KBM-7 (cell line): ENCODE measurements at places on chromosomes 5 and 9.

GRCh38 chr5:143229896-143230675 is 173.4 kb downstream of the NR3C1 start:
- peak; percentile 39 for DNase-seq

DNA sequence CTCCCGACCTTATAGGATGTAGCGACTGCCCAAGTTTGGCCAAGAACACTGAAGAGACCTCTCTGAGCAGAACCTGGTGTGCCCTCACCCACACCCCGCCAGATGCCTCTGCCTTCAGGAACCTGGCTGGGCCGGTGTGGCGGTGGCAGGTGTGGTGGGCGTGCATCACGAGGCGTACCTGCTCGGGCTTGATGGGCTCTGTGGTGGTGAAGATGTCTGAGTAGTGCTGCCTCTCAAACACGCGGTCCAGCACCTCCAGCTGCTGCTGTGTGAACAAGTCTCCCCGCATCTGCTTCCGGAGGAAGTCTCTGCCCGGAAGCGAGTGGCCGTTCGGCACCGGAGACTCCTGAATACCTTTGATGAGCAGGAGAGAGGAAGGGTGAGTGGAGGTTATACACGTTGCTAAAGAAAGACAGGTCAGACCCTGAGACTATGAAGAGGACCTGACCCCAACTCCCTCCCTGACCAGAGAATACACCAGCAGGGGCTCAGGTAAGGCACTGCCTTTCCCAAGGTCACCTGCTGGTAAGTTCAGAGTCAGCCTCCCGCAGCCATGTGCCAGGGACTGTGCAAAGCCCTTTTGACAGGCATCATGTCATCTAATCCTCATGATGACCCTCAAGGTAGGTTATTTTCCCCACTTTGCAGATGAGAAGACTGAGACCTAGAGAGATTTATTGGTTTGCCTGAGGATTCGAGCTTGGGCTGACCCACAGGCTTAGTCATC is 67.5 kb downstream of the PAX5 start:
- peak; percentile 51 for DNase-seq

DNA sequence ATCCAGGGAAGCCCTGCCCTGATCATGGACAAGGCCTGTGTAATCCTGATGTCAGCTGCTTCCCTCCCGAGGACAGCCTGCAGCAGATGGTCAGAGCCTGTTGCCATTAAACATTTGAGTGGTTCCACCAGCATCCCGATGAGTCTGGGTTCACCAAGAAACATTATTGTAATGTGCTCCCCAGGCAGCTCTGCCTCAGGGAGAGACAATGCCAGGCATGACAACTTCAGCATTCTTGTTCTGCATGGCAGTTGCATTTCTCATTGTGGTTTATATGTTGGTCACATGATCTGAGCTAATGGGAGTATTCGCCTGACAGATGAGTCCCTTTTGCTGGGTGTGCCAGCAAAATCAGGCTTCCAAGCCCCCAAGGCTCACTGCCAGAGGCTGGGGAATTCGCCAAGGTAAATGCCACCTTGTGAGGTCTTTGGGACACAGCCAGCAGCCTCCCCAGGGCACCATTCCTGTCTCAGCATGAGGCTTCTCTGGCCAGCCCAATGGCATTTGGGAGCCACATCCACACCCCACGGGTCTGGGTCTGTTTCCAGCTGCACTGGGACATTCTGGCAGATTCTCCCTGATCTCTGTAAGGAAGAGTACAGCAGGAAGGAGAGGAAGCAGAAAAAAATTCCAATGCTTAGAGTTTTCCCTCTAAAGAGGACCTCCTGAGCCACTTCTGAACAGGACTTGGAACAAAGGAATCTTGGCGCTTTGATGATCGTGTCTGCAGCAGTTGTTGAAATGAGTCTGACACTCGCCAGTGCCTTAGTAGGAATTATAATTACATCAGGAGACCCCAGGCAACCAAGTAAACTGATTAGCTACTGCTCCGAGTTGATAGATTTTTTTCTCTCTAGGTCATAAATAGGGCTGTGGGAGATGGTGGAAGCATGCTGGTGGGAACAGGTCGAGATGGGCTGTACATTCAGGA is 18.7 kb downstream of the KCNIP1 start:
- DNase-seq, result no peak

GRCh38 chr9:84374013-84374412 is 33.5 kb upstream of the SLC28A3 start:
- DNase-seq, result no peak

DNA sequence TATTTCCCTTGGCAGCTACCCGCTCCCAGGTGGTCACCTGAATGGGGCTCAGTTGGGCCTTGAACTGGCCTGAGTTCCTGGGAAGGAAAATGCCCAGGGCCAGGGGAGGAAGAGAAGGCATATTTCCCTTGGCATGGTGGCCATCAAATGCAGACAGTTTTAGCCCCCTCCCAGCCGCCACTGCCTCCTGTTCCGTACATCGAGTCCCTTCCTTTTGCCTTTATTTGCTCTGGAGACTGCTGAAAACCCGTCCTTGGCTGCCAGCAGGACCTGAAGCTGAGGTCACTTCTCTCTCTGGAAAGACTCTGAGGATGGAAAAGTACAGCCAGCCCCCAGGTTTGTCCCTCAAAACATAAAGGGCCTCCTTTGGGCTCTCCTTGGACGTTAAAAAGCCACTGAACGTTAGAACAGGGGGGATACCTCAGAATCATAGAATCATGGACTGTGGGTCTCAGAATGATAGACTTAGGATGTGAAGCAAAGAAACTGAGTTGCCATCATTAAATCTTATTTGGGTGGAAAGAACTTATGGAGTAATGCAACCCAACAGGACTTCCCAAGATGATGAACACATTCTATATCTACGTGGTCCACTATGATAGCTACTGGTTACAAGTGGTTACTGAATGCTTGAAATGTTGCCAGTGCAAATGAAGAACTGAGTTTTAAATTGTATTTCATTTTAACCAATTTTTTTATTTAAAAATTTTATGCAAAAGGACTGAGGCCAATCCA is 7.1 kb downstream of the SPARC start:
- no peak for DNase-seq

DNA sequence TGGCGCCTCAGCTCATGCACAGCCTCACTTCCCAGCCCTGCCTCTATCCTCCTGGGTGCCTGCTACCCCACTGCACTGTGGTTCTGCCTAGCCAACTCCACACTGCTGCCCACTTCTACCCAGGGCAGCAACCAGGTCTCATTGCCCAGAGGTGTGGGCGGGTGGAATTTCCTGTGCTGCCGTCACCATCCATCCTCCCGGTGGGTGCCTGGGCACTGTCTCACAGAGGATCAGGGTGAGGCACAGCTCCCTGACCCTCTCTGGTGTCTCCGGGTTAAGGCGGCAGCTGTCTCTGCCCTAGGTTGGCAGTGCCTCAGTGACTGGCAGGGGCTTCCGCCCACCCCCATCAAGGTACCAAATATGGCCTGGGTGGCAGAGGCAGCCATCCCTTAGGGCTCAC is 4.3 kb upstream of the MTMR12 start:
- DNase-seq, result no peak

- DNase-seq, result no peak
These were observed 197.9 kb downstream of the KCTD16 start for GRCh38 chr5:144368556-144368955.

- DNase-seq, result no peak
These were observed 47.3 kb upstream of the ACTBL2 start for GRCh38 chr5:57529864-57530263.

GRCh38 chr5:148856009-148856367 is 29.6 kb downstream of the ADRB2 start:
- no peak for DNase-seq

DNA sequence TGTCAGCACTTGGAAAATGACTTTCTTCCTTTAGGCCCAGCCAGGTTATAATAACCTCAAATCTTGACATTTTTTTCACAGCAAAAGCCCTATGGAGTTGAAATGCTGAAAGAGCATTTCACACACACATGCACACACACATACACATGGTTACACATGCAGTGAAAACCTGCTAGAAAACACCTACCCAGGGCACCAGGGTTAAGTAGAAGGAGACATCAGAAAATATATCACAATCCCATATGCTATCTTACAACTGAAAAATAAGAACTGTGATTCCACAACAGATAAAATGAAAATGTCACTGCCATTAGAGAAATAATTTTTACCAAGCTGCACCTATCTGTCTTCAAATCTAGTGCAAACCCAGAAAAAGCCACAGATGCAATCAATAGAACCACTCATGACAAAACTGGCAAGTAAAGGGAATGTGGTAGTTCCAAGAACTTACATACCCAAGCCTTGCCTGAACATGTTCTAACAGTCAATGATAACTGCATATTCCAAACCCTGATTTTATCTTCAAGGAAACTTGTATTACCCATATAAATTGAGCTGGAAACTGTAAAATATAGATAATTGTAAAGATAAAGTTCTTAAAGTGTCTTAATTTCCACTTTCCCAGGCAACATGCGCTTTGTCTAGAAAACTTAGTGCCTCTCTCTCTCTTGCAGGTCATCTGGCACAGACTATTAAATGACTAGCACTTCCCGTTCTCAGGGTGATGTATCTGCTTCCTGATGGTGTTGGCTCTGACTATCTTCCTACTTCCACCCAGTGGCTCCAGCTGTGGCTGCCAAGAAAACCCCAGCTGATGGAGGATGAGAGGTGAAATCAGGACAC is 250.2 kb upstream of the PTGER4 start:
- DNase-seq, result peak; percentile 89

DNA sequence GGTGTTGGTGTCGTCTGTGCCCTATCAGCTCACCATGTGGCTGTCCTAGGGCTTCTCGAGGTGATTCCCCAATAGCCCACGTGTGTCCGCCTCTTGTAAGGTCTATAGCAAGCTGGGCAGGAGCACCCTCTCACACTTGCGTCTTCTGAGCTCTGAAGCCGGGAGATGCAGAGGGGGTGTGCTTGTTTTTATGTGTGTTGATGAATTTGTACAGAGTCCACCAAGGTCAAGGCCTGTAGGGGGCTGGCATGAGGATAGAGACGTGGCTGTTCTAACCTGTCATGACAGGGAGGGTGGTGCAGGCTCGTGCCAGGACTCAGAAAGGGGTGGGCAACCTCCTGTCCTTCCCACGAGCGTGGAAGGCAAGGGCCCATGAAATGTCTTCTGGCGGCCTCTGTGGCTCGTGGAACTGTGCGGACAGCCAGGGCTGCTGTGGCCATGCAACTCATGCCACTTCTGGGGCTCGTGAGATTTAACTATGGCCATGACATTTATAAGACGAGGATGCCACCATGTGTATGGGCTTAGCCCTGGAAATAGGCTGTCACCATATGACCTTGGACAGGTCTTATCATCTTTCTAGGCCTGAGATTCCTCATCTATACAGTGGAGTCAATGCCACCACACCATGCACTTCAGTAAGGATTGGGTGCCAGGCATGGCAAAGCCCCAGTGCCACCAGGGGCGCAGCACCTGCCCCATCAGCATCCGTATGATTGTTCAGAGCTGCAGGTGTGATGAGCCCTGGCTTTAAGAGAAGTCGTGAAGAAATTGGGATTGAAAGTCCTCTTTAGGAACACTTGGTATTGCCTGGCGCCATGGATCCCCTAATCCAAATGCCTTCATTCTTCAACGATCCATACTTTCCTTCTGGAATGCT is 2.3 kb upstream of the OLFM1 start:
- DNase-seq, result no peak

GRCh38 chr5:54944364-54944763 is 41.0 kb downstream of the ESM1 start:
- DNase-seq, result peak; percentile 17

GRCh38 chr9:127485995-127486394 is 34.7 kb downstream of the LRSAM1 start:
- no peak for DNase-seq

- no peak for DNase-seq
These were observed 7.5 kb downstream of the KIF3A start for GRCh38 chr5:132729896-132730295.

DNA sequence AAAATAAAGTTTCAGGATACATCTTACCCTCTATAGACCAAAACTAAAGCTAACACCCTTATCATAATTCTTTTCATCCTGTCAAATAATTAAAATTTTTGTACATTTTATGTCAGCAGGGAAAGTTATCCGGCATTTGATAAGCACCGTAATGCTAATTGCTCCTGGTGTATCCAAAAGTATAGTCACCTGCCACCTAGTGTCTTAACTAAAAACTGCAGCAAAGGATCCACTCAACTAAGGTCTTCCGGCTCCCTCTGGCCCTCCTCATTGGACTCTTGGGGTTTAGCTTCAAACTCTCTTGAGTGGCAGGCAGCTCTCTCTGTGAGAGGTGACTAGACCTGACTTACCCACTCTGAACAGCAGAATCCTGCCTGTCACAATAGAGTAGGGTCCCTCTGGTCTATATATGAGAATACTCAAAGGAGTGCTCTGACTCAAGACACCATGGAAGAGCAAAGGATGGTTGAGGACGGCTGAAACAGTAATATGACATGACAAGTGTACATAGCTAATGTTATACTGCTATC is 60.4 kb upstream of the CAST start:
- peak; percentile 64 for DNase-seq

DNA sequence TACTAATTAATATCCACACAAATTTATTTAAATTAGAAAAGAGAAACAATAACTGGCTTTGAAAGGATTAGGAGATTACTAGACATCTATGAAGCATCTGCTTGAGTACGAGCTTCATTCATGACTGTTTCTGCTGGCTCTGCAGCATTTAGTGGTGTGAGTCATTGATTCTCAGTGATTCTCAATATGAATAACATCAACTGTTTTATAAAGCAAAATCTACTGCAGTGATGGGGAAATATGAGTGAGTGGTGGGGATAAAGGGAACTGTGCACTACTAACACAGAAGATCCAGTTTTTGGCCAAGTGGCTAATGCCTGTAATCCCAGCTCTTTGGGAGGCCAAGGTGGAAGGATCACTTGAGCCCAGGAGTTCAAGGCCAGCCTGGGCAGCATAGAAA is 8.4 kb downstream of the FNBP1 start:
- no peak for DNase-seq

GRCh38 chr5:31218978-31219377 is 25.5 kb downstream of the CDH6 start:
- DNase-seq, result no peak

- DNase-seq, result no peak
These were observed 35.0 kb upstream of the FOXB2 start for GRCh38 chr9:76984486-76984885.

DNA sequence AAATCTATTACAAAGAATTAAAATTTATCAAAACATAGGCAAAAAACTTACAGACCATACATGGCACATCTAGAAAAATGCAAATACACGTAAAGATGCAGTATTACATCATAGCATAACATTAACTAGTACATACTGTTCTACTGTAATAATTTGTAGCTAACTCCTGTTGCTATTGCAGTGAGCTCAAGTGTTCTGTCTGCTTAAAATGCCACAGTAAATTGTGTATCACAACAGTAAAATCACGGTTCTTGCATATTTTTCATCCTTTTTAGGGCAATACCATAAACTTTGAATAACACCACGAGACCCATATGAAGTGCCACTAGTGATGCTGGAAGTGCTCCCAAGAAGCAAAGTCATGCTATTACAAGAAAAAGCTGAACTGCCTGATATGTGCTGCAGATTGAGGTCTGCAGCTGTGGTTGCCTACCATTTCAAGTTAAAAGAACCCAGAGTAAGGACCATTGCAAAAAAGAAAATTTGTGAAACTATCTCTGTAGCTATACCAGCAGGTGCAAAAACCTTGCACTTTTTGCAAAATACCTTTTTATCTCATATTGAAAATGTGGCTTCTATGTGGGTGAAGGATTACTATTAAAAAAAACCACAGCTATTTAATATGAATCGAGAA is 14.2 kb downstream of the HOMER1 start:
- no peak for DNase-seq
